ENCODE measurements at places on chromosomes 7 and 10.

DNA sequence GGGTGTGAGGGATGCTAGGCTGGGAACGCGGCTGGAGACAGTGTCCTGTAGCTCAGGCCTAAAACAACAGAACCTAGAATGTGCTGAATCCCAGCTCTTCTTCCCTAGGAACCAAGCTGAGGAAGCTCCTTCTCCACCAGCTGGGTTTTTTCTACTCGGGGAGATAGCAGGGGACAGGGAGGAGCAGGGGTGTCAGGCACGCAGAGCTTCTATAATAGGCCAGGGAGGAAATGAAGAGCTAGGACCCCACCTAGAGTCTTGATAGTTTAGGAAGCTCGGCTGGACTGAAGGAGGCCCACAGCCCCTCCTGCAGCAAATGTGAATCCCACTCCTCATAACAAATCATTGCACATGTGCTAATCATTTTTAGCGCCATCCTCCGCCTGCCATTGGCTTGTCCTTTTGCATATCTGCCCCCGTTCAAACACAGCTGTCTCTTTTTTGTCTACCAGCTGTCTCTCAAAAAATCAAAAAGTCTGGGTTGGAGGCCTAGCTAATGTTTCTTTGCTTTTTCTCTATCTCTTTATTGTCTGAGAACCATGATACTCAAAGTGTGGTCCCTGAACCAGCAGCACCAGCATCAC, 24.1 kb upstream of the FAM180A start:
- DNase-seq: no peak

DNA sequence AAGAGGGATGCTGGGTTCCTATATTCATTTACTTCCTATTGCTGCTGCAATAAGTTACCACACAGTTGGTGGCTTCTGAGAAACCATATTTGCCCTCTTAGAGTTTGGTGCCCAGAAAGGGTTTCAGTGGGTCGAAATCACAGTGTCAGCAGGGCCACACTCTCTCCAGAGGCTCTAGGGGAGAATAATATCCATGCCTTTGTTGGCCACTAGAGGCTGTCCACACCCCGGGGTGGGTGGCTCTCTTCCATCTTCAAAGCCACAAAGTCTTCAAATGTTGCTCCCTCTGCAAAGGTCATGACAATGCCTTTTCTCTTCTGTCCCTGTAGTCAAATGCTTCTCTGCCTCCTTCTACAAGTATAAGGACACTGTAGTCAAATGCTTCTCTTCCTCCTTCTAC, 989.4 kb downstream of the CCSER2 start:
- DNase-seq: no peak

GRCh38 chr7:155182406-155182970, 112.4 kb downstream of the HTR5A start:
- DNase-seq: no peak

DNA sequence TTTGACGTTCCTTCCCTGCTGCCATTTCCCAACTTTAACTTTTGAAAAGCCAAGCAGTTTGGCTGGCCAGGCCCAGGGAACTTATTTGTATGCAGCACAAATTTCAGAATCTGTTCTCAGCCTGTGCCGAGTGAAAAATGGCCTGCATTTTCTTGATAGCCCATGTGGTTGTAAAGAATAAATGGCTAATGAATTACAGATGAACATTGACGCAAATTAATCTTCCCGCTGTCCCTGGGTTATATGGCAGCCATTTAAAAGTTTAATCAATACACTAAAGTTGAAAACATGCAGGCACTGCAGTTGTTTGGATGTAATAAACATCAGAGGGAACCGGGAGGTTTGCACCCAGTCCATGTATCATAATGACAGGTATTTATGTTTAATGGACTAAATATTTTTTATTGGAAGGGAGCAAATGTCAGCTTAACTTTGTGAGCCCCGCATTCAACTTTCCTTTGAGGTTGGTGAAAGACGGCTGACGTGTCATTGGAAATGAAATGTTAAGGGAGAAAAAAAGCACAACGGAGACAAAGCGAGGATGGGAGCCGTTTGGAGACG, 1092.4 kb downstream of the LRMDA start:
- no peak for DNase-seq

- DNase-seq: peak; percentile 66
Measured at GRCh38 chr7:80392229-80393169, 119.4 kb downstream of the GNAT3 start.
